ENCODE measurements at places on chromosomes 7 and 10. TPM values are rescaled to one million over a fixed set of nuclear protein-coding genes. Genes with fewer than 3 reads are reported as not detected.

Gene ADCY1
- 0.40 TPM for total RNA-seq

Gene VENTX
- not detected for total RNA-seq

Gene MSMB
- total RNA-seq, result not detected

Gene ITPRID1
- total RNA-seq, result not detected

Gene COL26A1
- total RNA-seq, result not detected

Gene FLNC
- total RNA-seq, result 93.9 TPM

Gene HOGA1
- total RNA-seq, result 0.36 TPM

Gene CHAT
- not detected for total RNA-seq

Gene ANLN
- 154 TPM for total RNA-seq

Gene IQCE
- total RNA-seq, result 15.0 TPM

Gene STEAP1B
- total RNA-seq, result 112 TPM

Gene FOXI2
- not detected for total RNA-seq

Gene TMEM273
- 4.7 TPM for total RNA-seq

All from thoracic aorta endothelial cell (primary cell).